Tibial nerve (tissue), 4 donors: ENCODE measurements at places on chromosomes 6 and 20. TPM values are rescaled to one million over a fixed set of nuclear protein-coding genes. Genes with fewer than 3 reads are reported as not detected.

CD93 gene
- total RNA-seq = 85.1 TPM

COL9A3 gene
- total RNA-seq = 81.2 TPM

OR12D3 gene
- not detected for total RNA-seq

XPO5 gene
- total RNA-seq = 38.3 TPM

GRCh38 chr6:40460380-40460779 lies 126.8 kb downstream of the LRFN2 start:
- no peaks in the 10 kb centered on the region for H3K4me1 ChIP-seq
- H3K4me3 ChIP-seq = no peak overlapping the region

DNA sequence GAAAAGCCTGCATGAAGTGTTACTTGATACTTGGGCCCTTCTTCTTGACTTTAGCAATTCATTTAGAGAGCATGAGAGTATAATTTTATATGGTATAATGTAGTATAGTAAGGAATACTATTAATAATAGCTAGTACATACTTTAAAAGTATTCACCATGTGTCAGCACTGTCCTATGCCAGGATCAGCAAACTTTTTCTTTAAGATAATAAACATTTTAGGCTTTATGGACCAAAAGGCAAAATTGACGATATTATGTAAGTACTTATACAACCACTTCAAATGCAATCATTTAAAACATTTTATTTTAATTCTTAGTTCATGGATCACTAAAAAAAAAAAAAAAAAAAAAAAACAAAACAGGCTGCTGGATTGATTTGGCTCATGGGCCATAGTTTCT lies 163.9 kb downstream of the IBTK start:
- H3K36me3 ChIP-seq = no peaks in the 10 kb centered on the region
- no peak overlapping the region for H3K27ac ChIP-seq
- H3K27me3 ChIP-seq = no peaks in the 10 kb centered on the region
- H3K4me3 ChIP-seq = no peak overlapping the region

DNA sequence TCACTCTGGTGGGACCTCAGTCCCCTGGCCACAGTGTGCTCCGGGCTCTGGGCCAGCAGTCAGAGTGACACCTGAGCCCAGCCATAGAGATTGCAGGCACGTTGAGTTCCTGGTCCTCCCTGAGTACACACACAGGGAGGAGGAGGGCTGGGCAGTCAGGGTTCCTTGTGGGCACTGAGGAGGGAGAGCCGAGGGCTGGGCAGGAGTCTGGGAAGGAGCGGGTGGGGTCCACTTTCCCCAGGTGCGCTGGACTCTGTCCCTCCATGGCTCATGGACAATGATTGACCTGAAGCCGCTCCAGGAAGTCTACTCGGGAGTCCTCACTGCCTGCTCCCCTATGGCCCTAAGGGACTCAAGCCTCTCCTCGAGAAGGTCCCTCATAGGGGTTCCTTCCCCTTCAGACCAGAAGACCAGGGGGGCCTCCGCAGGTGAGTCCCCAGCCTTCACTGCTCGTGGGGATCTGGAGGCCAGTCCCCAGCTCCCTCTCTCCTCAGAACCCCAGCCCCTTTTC lies 1.1 kb downstream of the SLC44A4 start:
- DNase-seq = no peak
- H3K4me1 ChIP-seq = no peaks in the 10 kb centered on the region
- H3K27ac ChIP-seq = no peak overlapping the region
- H3K36me3 ChIP-seq = peaks cover 13% of the 10 kb centered on the region

GRCh38 chr6:168318090-168318489 lies 1.5 kb downstream of the DACT2 start:
- no peak overlapping the region for H3K4me3 ChIP-seq
- no peak overlapping the region for H3K27ac ChIP-seq
- DNase-seq = no peak
- peaks cover 22% of the 10 kb centered on the region for H3K27me3 ChIP-seq

GRCh38 chr6:118952683-118953082 lies 17.7 kb upstream of the MCM9 start:
- no peak overlapping the region for H3K4me3 ChIP-seq
- no peaks in the 10 kb centered on the region for H3K36me3 ChIP-seq
- no peak overlapping the region for H3K27ac ChIP-seq
- no peaks in the 10 kb centered on the region for H3K4me1 ChIP-seq
- no peaks in the 10 kb centered on the region for H3K27me3 ChIP-seq

GRCh38 chr20:39474879-39475278 lies 512.7 kb downstream of the DHX35 start:
- H3K27me3 ChIP-seq = no peaks in the 10 kb centered on the region
- no peak overlapping the region for H3K4me3 ChIP-seq
- no peaks in the 10 kb centered on the region for H3K4me1 ChIP-seq
- H3K27ac ChIP-seq = no peak overlapping the region
